Gastroesophageal sphincter (tissue), 4 donors: ENCODE measurements at places on chromosomes 5 and 9. TPM values are rescaled to one million over a fixed set of nuclear protein-coding genes. Genes with fewer than 3 reads are reported as not detected.

PCDHB14 gene
- 9.9 TPM for total RNA-seq

CENPP gene
- total RNA-seq, result 2.9 TPM

COQ4 gene
- total RNA-seq, result 29.4 TPM

KCTD16 gene
- total RNA-seq, result 0.13 TPM

CNTNAP3 gene
- 56.0 TPM for total RNA-seq

C9 gene
- not detected for total RNA-seq

LCN9 gene
- not detected for total RNA-seq

RETREG1 gene
- total RNA-seq, result 14.0 TPM

UBE2R2 gene
- 26.5 TPM for total RNA-seq

ROR2 gene
- 65.3 TPM for total RNA-seq

PARP8 gene
- total RNA-seq, result 3.9 TPM

HMCN2 gene
- 18.8 TPM for total RNA-seq

LRRC19 gene
- total RNA-seq, result not detected

SLC6A18 gene
- not detected for total RNA-seq

EGFL7 gene
- total RNA-seq, result 50.1 TPM

AK1 gene
- 49.1 TPM for total RNA-seq

PPIP5K2 gene
- total RNA-seq, result 37.3 TPM

PCDHB13 gene
- 5.1 TPM for total RNA-seq

NUDT12 gene
- 11.4 TPM for total RNA-seq

TUSC1 gene
- 27.7 TPM for total RNA-seq

FCN2 gene
- not detected for total RNA-seq

INSL6 gene
- not detected for total RNA-seq

TPRN gene
- 5.1 TPM for total RNA-seq

KIF4B gene
- total RNA-seq, result under 0.01 TPM

ZNF658 gene
- total RNA-seq, result 6.9 TPM

PCDHB15 gene
- 4.4 TPM for total RNA-seq

BRIX1 gene
- total RNA-seq, result 22.4 TPM

WDR31 gene
- 1.2 TPM for total RNA-seq

PCDHA1 gene
- total RNA-seq, result not detected

FAM163B gene
- total RNA-seq, result not detected

WDR38 gene
- total RNA-seq, result not detected

IFNE gene
- not detected for total RNA-seq

PCDHGA6 gene
- total RNA-seq, result 4.7 TPM

CER1 gene
- total RNA-seq, result not detected

PHF24 gene
- not detected for total RNA-seq

GZMA gene
- not detected for total RNA-seq

ZNF883 gene
- 1.2 TPM for total RNA-seq

SHB gene
- 15.9 TPM for total RNA-seq

SLCO4C1 gene
- not detected for total RNA-seq

IFNK gene
- total RNA-seq, result not detected

SEMA6A gene
- 19.8 TPM for total RNA-seq

UBE2QL1 gene
- 0.40 TPM for total RNA-seq

GPR21 gene
- total RNA-seq, result 3.2 TPM

ARSI gene
- total RNA-seq, result 3.1 TPM

SMAD5 gene
- 45.0 TPM for total RNA-seq
